COLO829 (cell line): ENCODE measurements at places on chromosomes 5 and 9.
A peak's percentile ranks its signal among the peaks of the same experiment; 100 is the strongest.

GRCh38 chr9:87722393-87723088, 3.4 kb upstream of the CTSL start:
- no peak for DNase-seq

GRCh38 chr5:95671826-95672225, 11.0 kb downstream of the SPATA9 start:
- no peak for DNase-seq

GRCh38 chr5:74272024-74272775, 368.3 kb downstream of the ENC1 start:
- peak; percentile 50 for DNase-seq

GRCh38 chr9:33884856-33885701, 68.1 kb downstream of the UBE2R2 start:
- no peak for DNase-seq

- peak; percentile 47 for DNase-seq
Observed at GRCh38 chr9:37575921-37576721, at the start of gene FBXO10. FBXO10 (minus strand) TSS chr9:37576380; CDS start chr9:37541768, 34,612 bp downstream.

GRCh38 chr5:171275841-171276544, 33.1 kb upstream of the TLX3 start:
- DNase-seq: no peak

- DNase-seq: no peak
Observed at GRCh38 chr5:9233712-9234111, 312.2 kb downstream of the SEMA5A start.

DNA sequence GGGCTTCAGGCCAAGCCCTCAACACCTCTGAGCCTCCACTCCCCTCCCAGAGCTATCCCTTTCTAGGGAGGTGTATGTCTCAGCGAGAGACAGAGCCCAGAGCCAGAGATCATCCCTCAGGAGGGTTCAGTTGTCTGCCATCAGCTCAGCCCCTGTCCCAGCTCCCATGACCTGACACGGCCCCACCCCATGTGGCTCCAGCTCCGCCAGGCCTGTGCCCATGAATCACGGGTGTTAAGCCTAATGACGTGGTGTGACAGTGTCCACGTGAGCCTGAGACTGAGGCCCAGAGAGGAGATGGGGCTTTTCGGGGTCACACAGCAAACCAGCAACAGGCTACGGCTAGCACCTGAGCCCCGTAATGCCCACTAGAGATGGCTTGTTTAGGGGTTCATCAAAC, 60.9 kb upstream of the ORM1 start:
- no peak for DNase-seq

- no peak for DNase-seq
Observed at GRCh38 chr5:54637654-54638053, 120.1 kb downstream of the SNX18 start.

- no peak for DNase-seq
Observed at GRCh38 chr5:103345461-103345860, 86.9 kb downstream of the MACIR start.

GRCh38 chr9:91803970-91804752, 145.9 kb downstream of the ROR2 start:
- no peak for DNase-seq

DNA sequence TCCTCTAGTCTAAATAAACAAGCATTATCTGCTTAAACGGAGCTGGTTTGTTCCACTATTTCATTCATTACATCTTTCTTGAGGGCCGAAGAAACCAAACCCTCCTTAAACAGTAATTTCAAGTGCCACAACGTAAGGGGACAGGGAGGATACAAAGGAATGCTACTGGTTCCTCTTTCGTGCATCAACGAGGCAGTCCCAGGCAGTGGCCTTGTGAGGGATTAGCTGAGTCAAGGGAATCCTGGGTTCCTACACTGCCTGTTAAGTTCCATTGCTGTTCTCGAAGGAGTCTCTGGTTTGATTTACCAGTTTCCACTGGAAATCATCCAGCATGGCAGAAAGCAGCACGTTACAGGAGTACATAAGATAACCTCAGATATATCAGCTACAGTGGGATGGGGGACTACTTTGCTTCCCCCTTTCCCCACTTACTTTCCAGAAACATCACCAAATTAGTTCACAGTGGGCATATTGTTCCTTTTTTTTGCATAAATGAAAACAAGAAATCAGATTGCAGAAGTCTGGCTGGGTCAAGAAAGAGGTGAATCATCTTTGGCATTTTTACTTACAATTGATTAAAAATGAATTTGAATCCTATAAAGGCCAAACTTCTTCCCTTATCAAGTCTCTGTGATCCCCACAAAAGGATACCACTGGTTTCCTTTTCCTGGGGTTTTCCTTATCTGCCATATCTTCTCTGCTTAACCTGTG, 2.5 kb upstream of the RANBP3L start:
- no peak for DNase-seq

DNA sequence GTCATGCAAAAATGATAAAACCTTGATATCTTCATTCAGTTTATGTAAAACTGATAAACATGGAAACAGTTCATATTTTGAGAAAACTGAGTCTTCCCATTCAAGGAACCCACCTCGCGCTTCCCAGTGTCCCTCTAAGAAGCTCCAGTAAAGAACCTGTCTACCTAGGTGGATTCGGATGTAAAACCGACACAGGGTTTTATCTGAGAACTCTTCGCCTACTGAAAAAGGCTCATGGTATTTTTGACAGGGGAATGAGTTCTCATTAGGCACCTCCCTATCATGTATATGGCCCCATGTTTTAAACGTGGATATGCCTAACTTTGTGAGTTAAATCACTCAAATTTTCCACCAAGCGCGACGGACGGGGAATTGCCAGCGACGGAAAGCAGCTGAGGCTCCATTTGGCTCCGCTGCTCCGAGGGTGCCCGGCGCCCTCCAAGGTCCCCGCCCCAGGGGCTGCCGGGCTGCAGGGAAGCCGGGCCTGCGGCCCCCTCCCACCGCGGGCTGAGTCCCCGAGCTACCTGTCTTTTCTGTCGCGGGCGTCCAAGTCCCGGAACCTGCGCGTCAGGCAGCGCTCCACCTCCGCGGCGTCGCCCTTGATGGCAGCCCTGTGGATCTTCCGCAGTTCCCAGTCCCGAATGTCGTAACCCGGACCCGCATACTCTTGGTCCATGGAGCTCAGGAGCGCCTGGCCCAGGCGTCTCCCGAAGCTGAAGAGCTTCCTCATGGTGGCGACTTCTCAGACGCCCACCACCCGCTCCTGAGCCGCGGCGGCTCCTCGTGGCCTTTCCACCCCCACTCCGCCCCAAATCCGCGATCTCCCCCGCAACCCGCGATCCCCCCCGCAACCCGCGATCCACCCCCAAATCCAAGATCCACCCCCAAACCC, 594 bp downstream of the ANKRD18A start:
- DNase-seq: no peak

- no peak for DNase-seq
Observed at GRCh38 chr5:155285706-155286105, 272.2 kb downstream of the KIF4B start.

- no peak for DNase-seq
Observed at GRCh38 chr9:132826621-132827365, 51.3 kb downstream of the AK8 start.

DNA sequence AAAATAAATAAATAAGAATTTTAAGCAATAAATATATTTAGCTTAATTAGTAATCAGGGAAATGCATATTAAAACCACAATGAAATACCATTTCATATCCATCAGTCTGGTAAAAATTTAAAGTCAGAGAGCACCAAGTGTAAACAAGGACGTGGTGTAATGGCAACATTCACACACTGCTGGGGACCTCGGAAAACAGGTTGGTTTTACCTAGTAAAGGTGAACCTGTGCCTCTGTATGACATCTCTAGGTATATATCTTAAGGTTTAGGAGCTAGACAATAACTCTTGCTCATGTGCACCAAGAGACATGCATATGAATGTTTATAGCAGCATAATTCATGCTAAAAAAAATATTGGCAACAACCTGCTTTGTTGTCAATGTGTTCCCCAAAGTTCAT, 29.7 kb downstream of the FNBP1 start:
- DNase-seq: no peak

DNA sequence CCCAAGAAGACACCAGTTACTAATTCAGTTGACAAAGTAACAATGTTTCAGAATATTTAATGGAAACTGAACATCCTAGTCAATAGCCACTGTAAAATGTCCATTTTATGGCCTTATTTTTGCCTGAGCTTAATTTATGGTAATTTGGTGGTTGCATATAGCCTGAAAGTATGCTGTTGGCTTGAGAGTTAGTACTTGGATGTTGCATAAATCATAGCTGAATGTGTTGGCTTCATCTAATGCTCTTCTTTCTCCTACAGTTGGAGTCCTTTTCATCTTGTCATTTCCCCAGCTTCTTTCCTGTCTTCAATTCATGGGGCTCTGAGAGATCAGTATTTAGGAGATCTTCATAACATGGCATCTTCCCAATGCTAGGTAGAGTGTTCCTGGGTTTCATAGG, 164.6 kb downstream of the MAT2B start:
- no peak for DNase-seq

DNA sequence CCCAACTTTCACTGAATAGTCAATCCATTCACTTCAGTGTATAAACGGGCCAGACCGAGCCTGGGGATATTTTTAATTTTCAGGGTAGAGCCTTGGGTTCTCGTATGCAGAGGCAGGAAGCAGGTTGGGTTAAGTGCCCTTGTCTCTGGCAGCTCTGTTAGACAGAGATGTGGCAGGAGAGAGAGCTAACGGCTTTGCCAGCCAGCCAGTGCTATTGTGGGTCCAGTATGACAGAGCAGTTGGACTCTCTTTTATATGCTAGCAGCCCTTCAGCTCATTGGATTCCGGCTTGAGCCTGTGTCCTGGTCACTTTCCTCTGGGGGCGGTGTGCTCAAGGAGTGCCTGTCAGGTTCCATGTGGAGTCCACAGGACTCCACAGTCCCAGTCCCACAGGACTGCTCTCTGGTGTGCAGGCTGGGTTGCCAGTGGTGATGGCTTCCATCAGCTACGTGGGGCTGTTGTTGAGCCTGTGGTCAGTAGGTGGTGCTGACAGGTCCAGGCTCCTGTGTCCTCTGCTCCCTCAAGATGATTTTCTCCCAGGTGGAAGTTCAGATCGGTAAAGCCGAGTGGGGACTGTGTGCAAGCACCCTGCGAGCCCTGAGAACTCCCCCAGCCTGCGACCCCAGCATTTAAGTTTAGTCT, 14.3 kb downstream of the CLTA start:
- DNase-seq: no peak

GRCh38 chr9:133950192-133950591, 41.9 kb downstream of the VAV2 start:
- no peak for DNase-seq

DNA sequence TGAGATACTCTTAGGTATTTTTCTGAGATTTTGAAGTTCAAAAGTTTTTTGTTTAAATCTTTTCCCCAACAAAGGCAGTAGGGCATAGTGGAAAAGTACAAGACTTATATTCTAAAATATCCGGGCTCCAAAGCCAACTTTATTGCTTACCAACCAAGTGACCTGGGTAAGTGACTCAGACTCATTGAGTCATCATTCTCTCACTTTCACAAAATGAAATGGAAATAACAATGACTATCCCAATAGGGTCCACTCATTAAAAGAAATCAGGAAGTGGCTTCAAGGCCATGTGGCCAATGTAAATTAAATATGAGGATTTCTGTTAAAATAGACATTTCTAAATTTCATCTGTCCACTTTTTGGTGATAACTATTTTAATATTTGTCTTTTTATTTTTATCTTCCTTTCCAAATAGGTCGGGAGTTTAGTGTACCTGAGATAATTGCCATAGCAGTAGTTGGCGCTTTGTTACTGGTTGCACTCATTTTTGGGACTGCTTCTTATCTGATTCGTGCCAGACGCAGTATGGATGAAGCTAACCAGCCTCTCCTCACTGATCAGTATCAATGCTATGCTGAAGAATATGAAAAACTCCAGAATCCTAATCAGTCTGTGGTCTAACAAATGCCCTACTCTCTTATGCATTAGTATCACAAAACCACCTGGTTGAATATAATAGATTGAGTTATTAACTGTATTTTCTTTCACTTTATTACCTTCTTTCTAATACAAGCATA, 15.5 kb downstream of the TYRP1 start:
- no peak for DNase-seq

GRCh38 chr5:146607659-146608332, 91.8 kb upstream of the GPR151 start:
- no peak for DNase-seq

DNA sequence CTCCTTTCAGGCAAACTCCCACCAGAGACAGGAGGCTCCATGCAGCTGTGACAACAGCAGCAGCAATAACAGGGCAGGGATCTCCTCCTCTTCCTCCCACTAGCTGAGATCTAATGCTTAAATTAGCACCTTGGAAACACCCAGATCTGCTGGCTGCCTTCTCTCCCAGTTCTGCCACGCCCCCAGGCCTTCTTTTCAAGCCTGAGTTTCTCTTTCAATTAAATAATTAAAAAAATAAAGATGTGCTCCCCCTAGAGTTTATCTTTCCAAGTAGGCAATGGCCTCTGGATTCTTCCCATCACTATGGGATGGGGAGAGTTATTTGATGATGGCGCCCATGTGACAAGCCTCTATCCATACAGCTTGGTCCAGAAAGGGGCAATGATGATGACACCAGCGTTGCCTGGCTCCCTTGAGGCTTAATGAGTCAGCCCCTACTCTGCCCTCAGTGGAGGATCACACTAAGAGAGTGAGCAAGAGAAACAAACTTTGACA, 3.8 kb downstream of the FAM219A start:
- peak; percentile 52 for DNase-seq

DNA sequence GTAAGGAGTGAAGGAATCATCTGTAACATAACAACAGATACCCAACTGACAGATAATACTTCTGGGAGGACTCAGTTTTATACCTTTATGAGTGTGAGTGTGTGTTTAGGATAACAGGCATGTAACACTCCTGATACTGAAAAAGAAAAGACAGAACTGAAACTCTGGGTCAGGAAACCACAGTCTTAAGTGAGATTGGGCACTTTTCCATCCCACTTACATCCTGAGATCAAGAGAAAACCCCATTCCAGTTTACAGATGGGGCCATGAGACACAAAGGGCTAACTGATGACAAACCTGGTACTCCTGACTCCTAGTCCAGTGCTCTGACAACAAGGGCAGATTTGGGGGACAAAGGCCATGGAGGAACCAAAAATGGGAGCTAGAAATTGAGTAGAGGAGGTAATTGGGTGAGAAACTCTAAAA, 18.0 kb downstream of the IL5 start:
- no peak for DNase-seq
